DMS153 (cell line): ENCODE measurements at places on chromosomes 2 and 18.

DNA sequence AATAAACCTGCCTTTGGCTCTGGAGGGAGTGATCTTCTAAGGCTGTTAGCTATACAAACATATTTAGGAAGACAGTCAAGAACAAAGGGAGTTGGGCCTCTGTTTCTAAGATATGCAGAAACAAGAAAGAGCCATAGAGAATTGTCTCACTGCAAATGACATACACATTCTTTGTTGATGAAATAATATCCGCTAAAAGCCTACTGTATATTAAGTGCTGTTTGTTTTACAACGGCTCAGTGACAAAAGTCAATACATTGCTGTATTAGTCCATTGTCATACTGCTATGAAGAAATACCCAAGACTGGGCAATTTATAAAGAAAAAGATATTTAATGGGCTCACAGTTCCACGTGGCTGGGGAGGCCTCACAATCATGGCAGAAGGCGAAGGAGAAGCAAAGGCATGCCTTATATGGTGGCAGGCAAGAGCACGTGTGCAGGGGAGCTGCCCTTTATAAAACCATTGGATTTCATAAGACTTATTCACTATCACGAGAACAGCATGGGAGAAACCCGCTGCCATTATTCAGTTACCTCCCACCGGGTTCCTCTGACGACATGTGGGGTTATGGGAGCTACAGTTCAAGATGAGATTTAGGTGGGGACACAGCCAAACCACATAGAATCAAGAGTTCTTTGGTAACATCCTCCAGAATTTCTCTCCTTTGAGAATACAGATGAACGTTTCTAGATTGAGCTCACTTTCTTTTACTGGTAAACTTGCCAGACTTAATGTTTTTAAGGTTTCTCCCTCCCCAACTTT lies 157.8 kb downstream of the PIK3C3 start:
- DNase-seq, result no peak

DNA sequence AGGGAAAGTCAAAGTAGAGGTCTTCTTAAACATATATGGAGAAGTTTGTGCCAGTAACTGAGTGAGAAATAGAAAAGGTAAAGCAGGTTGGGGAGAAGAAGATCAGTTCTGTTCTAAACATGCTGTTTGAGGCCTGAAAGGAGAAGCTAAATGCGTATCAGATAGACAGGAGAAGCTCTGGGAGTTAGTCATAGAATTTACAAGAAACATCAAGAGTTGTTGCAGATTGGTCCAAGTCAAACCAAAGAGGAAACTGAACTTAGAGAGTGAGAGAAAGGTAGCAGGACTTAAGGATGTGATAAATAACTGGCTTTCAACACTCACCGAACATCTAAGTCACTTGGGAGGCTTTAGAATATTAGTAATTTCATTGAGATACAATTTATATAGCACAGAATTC lies 29.2 kb upstream of the CERS6 start:
- DNase-seq, result no peak

DNA sequence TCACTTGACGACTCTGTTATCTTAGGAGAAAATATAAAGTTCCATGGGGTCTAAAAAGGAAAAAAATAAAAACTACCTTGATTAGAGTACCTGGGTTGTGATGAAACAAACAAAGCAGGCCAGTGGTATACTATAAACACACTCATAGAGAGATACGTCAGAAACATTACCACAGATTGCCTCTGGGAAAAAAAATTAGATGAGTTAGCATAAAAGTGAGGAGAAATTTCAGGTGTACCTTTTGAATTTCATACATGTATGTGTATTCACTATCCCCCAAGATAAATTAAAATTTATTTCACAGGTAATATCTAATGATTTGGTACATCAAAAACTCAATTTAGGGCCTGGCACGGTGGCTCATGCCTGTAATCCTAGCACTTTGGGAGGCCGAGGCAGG lies 18.2 kb downstream of the WDR33 start:
- DNase-seq, result no peak

DNA sequence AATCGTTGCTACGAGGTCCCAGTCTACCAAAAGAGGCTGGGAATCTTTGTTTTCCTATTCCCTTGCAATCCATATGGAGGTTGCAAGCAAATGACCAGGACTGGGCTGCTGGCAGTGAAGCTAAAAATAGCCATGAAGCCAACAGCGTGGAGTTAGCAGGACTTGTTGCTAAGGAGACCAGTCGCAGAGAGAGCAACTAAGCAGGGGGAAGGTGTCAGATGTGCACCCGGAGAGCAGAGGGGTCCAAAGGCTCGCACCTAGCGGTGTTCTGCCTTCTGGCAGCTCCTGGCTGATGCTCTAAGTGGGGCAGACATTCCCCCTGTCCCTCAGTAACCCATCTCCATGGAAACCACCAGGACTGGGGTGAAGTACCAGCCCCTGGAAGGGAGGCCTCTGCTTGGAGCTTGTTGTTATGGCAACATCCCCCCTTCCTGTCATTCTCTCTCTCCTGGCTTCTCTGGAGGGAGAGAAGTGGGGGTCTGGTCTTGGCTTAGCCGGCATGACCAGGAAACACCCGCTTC lies 84.6 kb downstream of the DNMT3A start:
- DNase-seq, result peak; percentile 27

DNA sequence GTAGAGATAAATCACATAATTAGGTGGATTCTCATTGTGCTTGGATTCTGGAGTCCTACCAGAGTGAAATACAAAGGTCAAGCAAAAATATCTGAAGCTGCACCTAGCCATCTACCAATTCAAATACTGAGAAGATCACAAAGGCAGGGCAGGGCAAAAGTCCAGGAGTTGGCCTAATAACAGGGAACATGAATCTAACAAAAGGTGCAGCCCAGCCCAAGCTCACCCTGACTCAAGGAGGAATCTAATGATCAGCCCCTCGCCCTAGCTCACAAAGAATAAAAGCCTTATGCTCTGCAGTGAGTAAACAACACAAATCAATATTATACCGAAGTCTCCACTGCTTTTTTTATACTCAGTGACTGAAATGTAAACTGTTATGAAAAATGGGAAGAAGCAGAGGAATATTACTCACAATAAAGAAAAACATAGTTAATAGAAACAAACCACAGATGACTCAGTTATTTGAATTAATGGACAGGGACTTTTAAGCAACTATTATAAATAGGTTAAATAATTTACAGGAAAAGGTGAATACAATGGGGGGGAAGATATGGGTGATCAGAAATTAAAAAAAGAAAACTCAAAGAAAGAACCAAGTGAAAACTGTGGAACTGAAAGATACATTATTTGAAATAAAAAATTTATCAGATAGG lies 49.5 kb downstream of the ANTXR1 start:
- no peak for DNase-seq

- DNase-seq, result no peak
Observed at GRCh38 chr2:8441986-8442385, 239.9 kb upstream of the ID2 start.

DNA sequence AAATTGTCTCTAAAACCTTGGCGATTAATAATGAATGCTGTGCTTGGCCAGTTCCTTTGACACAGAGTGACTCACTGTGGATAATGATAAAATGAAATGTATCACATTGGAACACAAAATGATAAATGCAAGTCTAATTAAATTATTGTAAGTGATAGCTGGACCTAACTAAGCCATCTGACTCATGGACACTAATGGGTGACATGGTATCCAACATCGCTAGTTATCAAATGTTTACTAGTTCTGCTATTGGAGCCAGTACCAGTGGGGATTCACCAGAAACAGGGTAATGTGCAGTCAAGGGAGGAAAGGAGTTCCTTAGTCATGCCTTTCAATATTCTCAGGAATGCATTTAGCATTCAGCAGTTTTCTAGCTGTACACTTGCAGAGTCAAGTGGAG lies 736.3 kb upstream of the ACVR2A start:
- no peak for DNase-seq

DNA sequence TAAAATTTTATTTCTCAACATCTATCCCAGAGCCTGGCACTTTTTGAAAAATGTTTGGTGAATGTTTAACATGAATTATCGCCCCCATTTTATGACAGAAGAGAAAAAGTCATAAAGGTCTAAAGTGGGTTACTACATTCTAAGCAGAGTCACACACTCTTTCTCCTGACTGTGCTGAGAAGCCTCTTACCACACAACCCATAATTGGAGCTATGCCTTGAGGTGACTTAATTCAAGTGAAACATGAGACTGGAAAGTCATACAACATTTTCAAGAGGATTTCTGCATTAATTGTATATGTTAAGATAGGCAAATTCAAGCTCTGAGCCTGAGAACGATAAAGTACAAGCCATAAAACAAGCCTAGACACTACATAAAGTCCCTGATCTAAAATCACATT lies 3.1 kb upstream of the DSEL start:
- no peak for DNase-seq

DNA sequence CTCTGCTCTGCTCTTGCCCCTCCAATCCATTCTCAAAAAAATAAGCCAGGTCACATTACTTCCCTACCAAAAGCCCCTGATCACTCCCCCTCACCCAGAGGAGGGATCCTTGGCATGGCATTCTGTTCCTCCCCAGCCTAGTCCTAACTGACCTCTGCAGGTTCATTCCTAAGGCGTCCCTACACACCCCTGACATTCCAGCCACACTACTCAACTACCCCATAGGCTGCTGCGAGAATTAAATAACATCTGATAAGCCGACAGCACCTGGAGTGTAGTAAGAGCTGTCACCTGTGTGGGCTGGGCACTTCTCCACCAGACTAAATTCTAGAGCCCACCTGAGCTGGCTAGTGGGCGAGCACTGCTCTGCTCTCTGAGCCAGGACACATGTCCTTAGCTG lies 44.7 kb upstream of the SLC1A4 start:
- no peak for DNase-seq

DNA sequence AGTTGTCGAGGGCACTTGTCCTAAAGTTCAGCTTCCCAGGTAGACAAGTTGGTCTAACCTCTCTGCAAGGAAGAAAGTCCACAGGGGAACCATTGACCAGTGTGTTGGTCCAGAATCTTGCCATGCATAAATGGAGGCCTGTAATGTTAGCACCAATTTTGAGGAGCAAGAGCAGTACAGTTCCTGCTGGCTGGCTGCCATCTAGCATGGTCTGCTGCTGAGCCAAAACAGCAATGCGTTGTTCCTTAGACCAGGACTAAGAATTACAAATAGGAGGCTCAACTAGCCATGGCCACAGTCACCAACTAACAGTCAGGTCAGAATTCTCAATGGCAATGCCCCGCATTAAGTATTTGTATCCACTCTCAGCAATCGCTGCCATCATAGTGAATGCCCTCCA lies 72.8 kb upstream of the WIPF1 start:
- no peak for DNase-seq

GRCh38 chr2:102144128-102144527 lies 1.6 kb downstream of the IL1R1 start:
- no peak for DNase-seq

DNA sequence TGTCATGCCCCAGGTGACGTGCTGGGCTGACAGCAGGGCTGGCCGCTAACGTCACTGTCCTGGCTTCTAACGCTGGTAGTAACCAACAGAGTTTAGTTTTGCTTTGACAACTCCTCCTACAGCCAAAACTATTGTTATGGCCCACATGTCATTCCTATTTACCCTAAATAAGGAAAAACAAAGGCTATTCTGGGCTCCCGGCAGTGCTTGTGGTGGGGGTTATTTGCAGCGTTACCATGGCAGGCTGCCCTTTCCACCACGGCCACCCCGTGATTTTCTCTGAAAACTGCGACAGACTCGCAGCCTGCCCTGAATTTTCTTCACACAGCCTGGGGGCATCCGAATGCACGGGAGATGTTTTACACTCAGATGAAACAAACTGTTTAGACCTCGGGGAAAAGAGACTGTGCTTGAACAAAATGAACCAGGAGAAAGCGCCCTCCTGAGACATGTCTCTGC lies 115.2 kb downstream of the FAM210A start:
- DNase-seq, result no peak

- DNase-seq, result no peak
Observed at GRCh38 chr2:220748875-220749479, 823.1 kb downstream of the EPHA4 start.

DNA sequence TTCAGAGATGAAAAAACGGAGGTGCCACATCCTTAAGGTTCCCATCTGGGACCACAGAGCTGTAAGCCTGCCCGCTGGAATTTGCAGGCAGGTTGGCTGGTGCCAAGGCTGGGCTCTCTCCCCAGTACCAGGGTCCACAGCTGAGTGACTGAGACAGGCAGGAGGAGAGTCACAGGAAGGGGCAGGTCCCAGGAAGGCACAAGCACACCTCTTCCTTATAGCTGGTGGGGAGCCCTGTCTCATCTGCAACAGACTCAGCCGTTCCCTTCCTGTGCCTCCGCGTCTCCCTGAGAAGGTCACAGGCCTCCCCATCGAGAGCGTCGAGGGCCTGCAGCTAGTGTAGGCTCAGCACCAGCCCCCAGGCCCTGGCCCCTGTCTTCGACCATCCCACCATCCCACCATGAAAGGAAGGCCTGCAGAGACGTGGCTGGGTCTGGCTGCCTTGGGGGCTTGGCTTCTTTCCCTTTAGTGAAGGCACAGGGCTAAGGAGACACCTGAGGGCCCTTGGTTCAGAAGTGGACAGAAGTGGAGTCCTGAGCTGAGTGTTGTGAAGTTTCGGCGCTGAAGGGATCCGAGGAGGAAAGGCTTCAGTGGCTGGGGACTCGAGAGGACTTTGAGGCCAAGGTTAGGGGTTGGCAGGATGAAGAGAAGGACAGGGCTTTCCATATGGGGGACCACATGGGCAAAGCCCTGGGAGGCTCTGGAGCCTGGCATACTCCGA lies 26.8 kb downstream of the GLI2 start:
- no peak for DNase-seq

- DNase-seq, result no peak
Observed at GRCh38 chr18:63312019-63312409, 7.6 kb downstream of the BCL2 start.

GRCh38 chr2:207399301-207399700 lies 130.5 kb upstream of the CREB1 start:
- DNase-seq, result no peak

DNA sequence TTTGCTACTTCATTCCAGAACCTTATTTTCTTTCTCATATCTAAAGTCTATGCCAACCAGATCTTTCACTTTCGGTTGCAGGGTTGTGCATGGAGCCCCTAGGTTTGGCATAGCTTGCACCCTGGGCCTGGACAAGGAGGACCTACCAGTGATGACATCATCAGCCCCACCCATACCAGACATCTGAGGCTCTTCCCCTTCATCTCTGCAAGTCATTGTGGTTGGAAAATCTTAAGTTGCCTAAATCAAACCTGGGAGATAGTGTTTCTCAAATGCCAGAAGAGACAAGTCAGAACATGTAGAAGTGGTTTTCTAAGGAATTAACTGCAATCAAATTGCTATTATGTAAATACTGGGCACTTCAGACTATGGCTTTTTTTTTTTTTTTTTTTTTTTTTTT lies 363.3 kb downstream of the ZNF516 start:
- DNase-seq, result no peak

DNA sequence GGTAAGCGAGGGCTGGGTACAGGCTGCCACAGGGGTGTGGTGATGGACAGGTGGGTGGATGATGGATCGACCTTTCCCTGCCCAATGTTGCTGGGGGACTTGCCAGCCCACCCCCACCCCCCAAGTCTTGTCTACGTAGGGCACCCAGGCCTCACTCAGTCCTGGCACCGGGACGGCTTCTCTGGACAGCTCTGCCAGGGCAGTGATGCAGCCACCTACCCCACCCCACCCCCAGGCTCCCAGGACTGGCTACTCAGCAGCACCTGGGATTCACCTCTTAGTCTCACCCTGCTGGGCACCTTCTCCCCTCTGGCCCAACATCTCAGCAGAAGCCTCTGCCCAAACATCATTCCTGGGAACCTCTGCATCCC lies 55.7 kb downstream of the ANKMY1 start:
- DNase-seq, result no peak

GRCh38 chr2:21358976-21359375 lies 235.2 kb downstream of the TDRD15 start:
- DNase-seq, result no peak
